Urothelium cell line (cell line): ENCODE measurements at places on chromosomes 6 and 20.

DNA sequence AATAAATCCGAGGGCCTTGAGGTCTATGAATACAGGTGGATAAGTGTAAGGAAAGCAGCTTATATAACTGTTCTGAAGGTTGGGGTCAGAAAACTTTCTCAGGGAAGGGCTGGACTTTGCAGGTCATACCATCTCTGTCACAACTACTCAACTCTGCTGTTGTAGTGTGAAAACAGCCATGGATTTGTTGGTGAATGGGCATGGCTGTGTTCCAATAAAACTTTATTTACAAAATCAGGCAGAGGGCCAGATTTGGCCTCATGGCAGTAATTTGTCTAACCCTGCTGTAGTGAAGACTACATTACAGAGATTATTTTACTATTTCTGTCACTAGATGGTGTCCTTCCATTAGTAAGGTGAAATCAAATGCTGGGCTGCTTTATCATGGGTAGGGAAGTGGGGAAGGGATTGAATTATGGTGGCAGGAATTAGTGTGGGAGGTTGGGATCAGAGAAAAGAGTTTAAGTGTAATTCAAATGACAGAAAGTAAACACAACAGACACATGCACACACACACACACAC is 409.6 kb upstream of the CHD6 start:
- DNase-seq = no peak

GRCh38 chr6:99519446-99519845 is 4.2 kb upstream of the USP45 start:
- DNase-seq = no peak

- no peak for DNase-seq
Observed at GRCh38 chr6:108673602-108674001, 112.9 kb downstream of the FOXO3 start.

GRCh38 chr6:16670183-16670582 is 91.1 kb downstream of the ATXN1 start:
- no peak for DNase-seq

- DNase-seq = no peak
Observed at GRCh38 chr20:49400904-49401303, 81.6 kb downstream of the KCNB1 start.

DNA sequence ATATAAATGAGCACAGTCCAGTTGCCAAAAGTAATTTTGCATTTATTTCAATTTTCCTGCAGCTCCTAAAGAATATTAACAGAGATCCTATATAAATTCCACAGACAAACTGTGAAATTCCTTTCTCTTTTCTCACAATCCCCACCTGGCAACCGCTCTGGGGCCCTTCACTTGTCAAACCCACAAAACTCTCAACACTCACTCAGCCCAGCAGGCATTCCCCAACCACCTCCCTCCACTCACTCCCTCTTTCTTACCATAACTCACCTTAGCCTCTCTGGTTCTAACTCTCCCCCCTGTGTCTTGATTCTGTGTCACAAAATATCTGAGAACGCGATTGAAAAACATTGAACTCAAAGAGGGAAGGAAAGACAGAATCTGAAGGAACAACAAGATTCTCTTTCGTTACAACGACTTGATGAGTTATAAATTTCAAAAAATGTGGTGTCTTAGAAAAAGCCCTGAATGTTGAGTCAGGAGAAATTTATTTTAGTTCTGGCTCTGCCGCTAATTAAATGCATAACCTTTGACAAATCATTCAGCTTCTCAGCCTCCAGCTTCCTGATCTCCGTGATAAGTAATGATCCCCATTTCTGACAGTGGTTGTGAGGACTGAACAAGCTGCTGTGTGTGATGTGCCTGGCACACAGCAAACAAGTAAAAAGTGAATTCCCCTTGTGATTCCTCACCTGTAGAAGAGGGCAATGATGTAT is 87.9 kb downstream of the UNC5CL start:
- peak; percentile 80 for DNase-seq

DNA sequence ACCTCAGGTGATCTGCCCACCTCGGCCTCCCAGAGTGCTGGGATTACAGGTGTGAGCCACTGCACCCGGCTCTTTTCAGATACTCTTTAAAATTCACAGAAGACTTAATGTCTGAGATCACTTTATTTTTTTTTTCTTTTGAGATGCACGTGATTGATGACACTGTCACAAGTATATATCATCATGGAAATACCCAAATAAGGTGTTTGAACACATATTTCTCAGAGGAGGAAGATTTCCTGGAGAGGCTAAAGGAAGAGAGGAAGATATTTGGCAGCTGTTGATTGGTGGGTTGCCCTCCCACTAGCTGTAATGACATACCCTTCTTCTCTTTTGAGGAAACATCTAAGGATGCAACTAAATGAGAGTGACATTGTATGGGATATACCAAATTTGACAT is 225.9 kb upstream of the CITED2 start:
- no peak for DNase-seq
